ENCODE measurements at places on chromosomes 12 and 14.

- no peak for DNase-seq
Observed at GRCh38 chr12:73547421-73547820, 990.2 kb upstream of the ATXN7L3B start.

DNA sequence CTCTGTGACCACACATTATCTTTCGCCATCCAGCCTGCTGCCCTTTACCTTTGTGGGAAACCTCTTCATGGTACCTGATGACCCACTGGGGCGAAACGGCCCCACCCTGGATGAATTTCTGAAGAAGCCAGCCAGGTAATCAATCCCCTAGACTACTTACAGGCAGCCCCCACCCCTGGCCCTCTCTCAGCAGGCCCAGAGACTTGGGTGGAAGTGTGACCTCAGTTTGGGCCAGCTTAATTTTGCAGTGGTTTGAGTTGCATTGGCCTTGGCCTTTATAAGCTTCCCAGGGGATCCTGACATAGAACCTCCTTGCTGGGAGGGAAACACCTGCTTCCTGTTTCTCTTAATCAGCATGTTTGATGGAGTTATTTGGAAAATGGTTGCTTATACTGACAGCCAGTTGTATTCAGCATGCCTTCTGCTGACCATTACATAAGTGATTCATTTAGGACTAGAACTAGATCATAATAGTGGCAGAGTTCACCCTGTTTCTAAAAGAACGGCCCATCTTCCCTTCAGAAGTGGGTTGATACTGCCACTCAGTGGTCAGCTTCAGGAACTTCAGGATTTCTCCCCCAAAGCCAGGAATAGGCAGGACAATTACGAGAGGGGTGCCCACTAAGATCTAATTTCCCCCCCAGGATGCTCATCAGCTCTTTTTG lies 6.1 kb downstream of the SDR39U1 start:
- DNase-seq = no peak

GRCh38 chr12:58916921-58917511 lies 3.3 kb downstream of the LRIG3 start:
- no peak for DNase-seq

GRCh38 chr12:45915405-45915804 lies 75.0 kb downstream of the SCAF11 start:
- DNase-seq = no peak

DNA sequence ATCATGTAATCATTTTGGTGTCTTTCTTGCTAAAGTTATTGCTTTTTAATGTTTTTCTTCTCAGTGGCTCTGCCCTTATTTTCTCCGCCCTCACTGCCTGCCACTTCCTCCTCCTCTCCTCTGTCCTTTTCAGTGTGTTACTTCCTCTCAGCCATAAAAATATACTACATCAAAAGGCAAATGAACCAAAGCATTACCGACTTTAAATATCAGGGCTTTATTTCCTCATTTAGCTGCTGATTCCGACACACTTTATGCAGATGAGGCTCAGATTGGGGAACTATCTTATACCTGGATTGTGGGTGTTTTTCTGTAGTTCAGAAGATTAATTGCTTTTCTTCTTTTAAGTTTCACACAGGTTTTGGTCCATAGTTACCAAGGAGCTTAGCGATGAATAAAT lies 118.1 kb downstream of the CMAS start:
- no peak for DNase-seq

DNA sequence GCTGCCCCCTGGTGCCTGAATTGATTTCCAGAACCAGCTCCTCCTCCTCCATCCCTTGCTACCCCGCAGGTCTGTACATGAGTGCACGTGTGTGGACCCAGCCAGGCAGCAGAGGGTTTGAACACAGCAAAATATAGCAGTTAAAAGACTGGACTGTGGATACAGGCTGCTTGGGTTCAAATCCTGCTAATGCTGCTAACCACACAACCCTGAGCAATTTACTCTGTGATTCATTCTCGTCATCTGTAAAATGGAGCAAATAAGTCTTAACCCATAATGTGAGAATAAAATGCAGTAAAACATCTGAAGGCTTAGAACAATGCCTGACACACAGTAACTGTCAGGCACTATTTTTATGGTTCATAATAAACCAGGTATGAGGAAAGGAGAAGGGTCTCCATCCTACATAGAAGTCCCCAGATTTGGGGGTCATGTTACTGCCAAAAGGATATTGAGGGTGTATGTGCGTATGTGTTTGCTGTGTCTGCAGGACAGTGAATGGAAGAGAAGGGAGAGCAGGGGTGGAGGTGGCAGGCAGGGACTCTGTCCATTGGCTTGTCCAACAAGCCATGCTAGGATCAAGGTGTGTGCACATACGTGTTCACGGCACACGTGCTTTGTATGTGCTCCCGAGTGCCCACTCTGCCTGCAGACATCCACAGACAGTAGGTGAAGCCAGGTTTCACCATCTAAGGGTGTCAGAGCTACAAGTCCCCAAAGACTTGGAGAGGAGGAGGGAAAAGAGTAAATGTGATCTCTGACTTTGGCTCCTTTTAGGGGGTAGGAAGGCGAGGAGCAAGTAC lies 1.5 kb upstream of the STAT6 start:
- DNase-seq = no peak

DNA sequence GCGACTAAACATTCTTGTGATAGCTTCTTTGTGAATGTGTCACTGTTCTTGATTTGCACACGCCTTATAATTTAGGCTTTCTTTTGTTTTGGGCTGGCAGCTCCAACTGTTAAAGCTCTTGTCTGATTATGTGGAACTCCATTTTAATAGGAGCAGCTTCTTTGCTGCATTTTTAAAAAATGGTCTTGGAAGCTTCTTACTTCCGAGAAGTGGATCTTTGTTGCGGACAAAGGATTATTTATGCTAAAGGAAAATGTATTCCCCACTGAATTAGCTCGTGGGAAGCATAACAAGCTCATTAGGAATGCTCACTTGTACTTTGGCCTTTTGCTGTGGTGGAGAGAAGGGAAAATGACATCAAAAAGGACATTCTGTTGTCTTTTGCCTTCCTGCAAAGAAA lies 20.0 kb downstream of the GAS2L3 start:
- no peak for DNase-seq

DNA sequence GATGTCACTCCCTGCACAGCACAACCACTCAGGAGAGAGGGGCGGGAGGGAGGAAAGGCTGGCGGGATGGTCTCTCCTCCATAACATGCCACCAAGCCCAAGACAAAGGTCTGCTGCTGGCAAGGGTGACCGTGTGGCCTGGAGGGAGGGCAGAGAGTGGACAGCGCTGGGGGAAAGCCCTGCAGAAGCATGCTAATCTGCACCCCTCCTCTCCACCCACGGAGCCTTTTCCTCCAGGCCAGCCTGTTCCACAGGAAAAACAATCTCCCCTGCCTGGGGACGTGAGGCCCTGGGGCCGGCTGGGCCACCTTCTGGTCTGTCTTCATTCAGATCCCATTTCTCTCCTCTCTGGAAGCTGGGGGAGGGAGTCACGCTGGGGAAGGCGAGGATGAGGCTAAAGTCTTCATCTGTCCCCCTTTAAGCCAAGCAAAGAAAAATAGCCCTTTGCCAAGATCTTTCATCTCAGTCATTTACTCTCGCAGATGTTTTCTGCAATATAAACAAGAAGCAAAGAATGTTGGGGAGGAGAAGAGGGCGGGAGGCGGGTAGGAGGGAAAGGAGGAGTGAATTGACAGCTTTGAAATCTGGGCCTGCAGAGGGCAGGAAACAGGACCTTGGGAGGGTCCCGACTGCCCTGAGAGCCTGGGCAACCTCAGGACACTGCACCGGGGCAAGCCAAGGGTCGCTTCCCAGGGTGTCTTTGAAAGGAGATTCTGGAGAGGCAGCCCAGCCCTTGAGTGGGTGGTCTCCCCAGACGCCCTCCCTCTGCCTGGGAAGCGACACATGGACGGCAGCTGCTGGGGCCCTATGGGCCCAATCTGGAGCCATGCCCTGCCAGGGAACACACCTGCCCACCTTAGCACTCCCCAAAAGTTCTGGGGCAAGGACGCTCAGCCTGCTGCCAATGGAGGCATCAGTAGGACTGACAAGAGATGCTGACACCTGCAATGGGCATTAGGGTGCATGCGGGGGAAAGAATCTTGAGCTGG lies 133.6 kb downstream of the ZFP36L1 start:
- peak; percentile 82 for DNase-seq

GRCh38 chr12:31951939-31952338 lies 7.3 kb upstream of the RESF1 start:
- no peak for DNase-seq

GRCh38 chr12:25213338-25213737 lies 18.3 kb downstream of the ETFRF1 start:
- DNase-seq = no peak

DNA sequence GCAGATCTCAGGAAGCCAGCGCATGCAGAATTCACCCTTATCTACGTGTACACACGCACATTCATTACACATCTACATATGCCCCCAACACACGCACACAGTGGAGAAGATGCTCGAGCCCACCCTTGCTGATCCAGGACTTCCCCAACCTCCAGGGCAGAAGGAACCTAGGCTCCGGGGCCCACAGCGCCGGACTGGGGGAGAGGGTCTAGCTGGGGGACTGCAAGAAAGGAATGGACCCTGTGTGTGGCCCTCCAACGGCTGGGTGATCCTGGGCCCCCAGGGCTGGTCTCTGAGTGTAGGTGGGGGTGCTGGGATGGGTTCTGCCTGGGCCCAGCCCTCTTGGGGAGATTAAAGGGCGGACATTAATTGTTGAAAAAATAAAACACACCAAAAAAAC lies 128.1 kb upstream of the C14orf180 start:
- DNase-seq = peak; percentile 35

DNA sequence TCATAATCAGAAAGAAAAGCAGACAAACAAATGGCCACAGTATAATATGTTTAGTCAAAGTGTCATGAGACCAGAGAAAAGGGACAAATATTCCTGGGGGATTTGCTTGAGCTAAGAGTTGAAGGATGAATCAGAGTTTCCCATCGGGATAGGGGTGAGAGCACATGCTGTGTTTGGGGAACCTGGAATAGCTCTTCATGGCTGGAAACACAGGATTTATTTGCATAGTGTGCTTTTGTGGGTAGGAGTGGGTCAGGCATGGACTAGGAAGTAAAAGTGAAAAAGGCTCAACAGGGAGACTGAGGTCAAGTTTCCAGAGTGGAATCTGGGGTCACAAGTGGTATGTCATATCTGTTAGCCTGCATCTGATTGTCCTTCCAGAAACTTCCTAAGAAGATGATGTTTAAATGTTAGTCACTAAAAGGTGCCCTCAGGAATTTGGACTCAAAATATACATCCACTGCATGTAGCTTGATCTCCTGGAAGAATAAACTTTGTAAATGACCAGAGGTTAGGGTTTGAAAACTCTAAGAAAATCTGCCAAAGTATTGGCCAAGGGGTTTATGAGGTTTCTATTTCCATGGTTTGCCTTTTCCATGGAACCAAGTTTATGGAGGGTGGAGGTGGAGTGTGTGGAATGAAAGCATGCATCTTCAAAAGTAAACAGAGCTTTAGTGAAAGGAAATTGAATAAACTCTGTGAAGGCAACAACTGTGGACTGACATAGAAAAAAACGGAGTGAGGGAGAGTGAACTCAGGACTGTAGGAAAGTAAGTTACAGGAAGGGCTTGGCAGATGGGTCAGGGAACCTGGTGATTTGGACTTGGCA lies 344.6 kb downstream of the C12orf75 start:
- DNase-seq = no peak

- DNase-seq = no peak
Observed at GRCh38 chr12:106415134-106415533, 57.6 kb downstream of the POLR3B start.

DNA sequence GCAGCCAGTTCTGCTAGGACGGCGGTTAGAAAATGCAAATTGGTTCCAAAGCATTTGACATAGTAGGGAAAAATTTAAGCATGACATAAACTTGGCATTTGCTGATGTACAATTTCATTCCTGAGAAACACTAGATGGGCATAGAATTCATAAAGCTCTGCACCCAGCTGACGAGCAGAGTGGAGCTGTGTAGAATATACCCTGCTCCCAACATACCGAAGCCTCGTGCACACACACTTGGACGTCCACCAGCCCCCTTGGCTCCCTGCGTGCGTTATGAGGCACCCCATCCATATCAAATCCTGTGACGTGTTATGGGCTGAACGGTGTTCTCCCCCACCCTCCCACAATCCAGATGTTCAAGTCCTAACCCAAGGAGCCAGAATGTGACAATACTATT lies 65.4 kb downstream of the CLMN start:
- DNase-seq = peak; percentile 23

DNA sequence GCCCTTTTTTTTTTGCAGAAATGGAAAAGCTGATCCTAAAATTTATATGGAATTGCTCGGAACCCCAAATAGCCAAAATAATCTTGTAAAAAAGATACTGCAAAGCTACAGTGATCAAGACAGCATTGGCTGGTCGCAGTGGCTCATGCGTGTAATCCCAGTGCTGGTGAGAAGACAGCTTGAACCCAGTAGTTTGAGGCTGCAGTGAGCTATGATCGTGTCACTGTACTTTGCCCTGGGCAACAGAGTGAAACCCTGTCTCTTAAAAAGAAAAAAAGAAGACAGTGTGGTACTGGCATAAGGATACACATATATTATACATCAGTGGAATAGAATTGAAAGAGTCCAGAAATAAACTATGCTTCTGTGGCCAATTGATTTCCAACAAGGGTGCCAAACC lies 5.4 kb downstream of the ITGB7 start:
- no peak for DNase-seq

DNA sequence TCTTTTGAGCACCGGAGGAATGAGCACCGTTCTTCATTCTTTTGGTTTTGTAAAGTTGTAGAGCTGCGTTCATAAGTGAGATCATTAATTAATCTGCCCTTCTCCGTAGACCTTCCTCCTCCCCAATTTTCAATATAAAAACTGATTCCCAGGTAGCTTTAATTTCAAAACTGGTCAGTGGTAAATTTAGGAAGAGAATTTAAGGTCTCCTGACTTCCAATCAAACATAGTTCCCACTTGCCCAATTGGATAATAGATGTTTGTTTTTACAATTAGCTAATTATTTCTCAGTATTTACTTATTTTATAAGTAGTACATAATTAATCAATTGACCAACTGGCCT lies 27.2 kb upstream of the YBX3 start:
- no peak for DNase-seq

DNA sequence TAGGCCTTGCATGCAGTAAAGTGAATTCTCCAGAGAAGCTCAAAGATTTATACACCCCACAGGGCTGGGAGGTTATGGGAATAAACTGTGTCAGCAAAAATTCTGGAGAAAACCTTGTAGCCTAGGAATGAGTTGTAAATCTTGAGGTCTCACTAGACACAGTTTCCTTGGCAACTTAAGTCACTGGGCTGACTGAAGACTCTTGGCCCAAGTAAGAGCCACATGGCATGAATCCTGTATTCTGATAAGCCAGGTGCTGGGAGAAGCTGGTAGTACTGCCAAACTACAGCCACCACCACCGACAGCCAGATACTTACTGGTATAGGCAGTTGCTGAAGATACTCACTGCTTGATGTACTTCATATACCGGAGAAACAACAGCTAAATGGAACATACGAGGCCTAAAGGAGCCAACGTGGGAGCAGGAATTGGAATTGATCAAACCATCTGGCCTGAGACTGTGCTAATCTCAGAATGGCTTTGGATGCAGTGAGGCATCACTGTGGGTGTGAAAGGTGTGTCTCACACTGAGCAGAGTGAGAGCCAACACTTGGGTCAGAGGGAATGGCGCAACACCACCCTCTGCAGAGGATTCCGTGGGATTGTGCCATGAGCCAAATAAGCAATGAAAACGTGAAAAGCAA lies 102.8 kb upstream of the TMCC3 start:
- DNase-seq = no peak

All from islet precursor cell (in vitro differentiated cells).